Thymus (tissue), 14 donors: ENCODE measurements at places on chromosomes 1 and 21. TPM values are rescaled to one million over a fixed set of nuclear protein-coding genes. Genes with fewer than 3 reads are reported as not detected.

The SPRR1B gene
- total RNA-seq = 1.2 TPM

The CFHR5 gene
- total RNA-seq = not detected

The CYP2J2 gene
- 1.1 TPM for total RNA-seq

The OR2AK2 gene
- 0.09 TPM for total RNA-seq

The UBE2G2 gene
- total RNA-seq = 32.8 TPM

The OLIG1 gene
- total RNA-seq = 0.05 TPM

The TMEM240 gene
- total RNA-seq = 0.42 TPM

The ADORA3 gene
- 5.8 TPM for total RNA-seq

The HPCAL4 gene
- 0.24 TPM for total RNA-seq

The THRAP3 gene
- 80.9 TPM for total RNA-seq
